ENCODE measurements at places on chromosomes 5 and 9. TPM values are rescaled to one million over a fixed set of nuclear protein-coding genes. Genes with fewer than 3 reads are reported as not detected.

The FAM151B gene
- 2.0 TPM for total RNA-seq

The RNF180 gene
- total RNA-seq, result 14.4 TPM

The PCDHA6 gene
- 0.36 TPM for total RNA-seq

The TAF1L gene
- total RNA-seq, result not detected

The GFI1B gene
- total RNA-seq, result not detected

The CCL19 gene
- total RNA-seq, result not detected

The MARCHF11 gene
- total RNA-seq, result 6.9 TPM

The SLC1A3 gene
- 109 TPM for total RNA-seq

The SNAPC4 gene
- 4.6 TPM for total RNA-seq

The TMEFF1 gene
- not detected for total RNA-seq

The CAPSL gene
- total RNA-seq, result not detected

The ARL10 gene
- 5.4 TPM for total RNA-seq

The BARHL1 gene
- not detected for total RNA-seq

The ANKRD31 gene
- 0.11 TPM for total RNA-seq

The NRG2 gene
- total RNA-seq, result 3.4 TPM

The C9 gene
- total RNA-seq, result not detected

The PCDHGB7 gene
- 9.2 TPM for total RNA-seq

The TMEM252 gene
- not detected for total RNA-seq

The C9orf153 gene
- 0.42 TPM for total RNA-seq

The IFNK gene
- total RNA-seq, result not detected

The EXD3 gene
- 12.9 TPM for total RNA-seq

The SEMA4D gene
- total RNA-seq, result 33.4 TPM

The ZNF879 gene
- total RNA-seq, result 3.2 TPM

The ALDOB gene
- total RNA-seq, result 0.51 TPM

The LHX3 gene
- not detected for total RNA-seq

The PCDHA12 gene
- not detected for total RNA-seq

The ADAMTSL1 gene
- total RNA-seq, result 1.4 TPM

The ANXA1 gene
- total RNA-seq, result 30.6 TPM

The ACTL7B gene
- not detected for total RNA-seq

The PDZD2 gene
- total RNA-seq, result 97.4 TPM

The SYK gene
- total RNA-seq, result 1.5 TPM

The SPINK7 gene
- not detected for total RNA-seq
